ENCODE measurements at places on chromosomes 7 and 10.

DNA sequence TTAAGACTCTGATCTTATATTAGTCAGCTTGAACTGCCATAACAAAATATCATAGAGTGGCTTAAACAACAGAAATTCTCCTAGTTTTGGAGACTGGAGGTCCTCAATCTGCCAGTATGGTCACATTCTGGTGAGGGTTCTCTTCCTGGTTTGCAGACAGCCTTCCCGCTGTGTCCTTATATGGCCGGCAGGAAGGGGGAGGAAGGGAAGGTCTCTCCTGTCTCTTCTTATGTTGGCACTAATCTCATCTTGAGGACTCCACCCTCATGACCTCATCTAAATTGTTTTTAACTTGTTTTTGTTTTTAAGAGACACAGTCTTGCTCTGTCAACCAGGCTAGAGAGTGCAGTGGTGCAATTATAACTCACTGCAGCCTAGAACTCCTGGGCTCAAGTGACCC is 53.1 kb downstream of the VPS41 start:
- DNase-seq = no peak

- no peak for DNase-seq
These were observed 65.9 kb downstream of the PDIA4 start for GRCh38 chr7:148962440-148962822.

DNA sequence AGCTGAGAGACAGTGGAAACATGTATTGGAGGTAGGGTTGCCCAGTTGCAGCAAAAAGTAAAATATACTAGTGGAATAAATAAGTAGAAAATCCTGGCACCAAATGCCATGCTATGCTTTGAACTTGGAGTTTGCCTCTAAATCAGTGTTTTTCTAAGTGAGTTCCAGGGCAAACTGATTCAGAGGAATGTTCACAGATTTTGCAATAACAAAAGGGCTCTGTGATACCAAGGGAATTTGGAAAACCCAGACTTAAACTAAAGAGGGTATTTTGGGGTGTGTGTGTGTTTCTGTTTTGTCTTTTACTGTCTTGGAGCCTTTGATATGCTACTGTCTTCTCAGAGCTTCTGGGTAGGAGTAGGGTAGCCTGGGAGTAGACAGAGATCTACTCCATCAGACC is 39.9 kb downstream of the SLC26A4 start:
- DNase-seq = no peak

GRCh38 chr10:109665321-109665720 is 258.0 kb downstream of the XPNPEP1 start:
- DNase-seq = no peak

- DNase-seq = no peak
These were observed 213.6 kb upstream of the TBX20 start for GRCh38 chr7:35467456-35467978.

DNA sequence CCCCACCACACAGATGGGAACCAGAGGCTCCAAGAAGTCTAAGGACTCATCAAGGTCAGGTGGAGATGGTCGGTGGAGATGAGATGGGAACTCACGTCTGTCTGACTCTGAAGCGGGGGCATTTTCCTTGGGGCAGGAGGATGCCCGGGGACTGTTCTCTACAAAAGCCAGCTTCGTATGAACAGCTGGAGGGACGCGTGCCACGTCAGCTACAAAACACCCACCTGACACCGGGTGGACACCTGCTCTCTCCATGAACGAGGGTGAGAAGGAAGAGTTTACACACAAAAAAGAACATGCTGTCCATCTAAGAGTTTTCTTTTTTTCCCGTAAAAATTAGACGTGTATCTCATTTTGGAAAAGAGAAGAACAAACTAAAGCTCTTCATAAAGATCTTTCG is 47.7 kb downstream of the C10orf143 start:
- no peak for DNase-seq

GRCh38 chr10:64041185-64041988 is 520.2 kb downstream of the REEP3 start:
- DNase-seq = peak; percentile 84

GRCh38 chr10:98925651-98926050 is 310.0 kb downstream of the HPSE2 start:
- no peak for DNase-seq

DNA sequence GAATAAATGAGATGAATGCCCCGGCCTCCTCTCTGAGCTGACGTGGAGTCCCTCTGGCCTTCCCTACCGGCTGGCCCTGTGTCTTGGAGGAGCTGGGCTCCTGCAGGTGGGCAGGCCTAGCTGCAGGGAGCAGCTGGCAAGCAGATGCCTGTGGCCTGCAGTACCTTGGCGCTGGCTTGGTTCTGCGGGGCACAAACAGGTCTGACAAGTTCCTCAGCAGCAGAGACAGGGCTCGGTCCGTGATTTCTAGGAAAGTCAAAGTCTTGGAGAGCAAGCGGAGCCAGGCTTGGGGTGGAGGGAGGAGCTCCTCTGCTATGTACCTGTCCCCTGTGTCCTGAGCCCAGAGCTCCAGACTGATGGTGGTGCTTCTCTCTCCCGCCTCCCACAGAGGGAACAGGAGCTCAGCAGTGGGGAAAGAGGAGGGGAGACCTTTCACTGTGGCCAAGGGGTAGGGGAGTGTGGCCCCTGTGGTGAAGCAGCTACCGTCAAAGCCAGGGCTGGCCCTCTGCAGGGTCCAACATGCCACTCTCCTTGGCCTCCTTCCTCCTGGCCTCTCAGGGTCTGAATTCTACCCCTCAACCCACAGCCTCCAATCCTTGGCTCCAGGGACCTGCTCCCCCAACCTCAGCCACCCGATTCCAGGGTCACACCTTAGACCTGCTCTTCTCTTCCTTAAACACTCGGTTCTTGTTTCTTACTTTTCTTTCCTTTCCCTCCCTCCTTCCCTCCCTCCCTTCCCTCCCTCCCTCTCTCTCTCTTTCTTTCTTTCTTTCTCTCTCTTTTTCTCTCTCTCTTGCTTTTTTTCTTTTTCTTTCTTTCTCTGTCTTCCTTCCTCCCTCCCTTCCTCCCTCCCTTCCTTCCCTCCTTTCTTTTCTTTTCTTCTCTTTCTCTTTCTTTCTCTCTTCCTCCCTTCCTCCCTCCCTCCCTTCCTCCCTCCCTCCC is 20.1 kb downstream of the MYL10 start:
- no peak for DNase-seq

DNA sequence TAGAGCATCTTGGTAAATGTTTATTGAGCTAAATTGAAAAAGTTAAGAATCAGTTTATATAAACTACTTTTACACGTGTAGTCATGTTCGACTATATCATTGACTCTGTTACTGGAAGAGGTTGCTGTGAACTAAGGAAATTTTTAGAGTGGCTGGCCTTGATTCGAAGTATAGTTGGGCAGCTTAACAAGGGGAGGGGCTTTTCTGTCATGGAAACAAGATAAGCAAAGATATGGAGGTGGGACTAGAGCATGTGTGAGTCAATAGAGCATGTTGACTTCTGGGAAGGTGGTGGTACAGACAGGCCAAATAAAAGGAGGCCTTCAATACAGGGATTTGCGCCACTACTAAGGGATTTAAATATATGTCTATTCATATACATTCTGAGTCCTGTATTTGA is 7.6 kb downstream of the ATP5F1C start:
- DNase-seq = no peak

- DNase-seq = no peak
These were observed 48.8 kb upstream of the CAMK2B start for GRCh38 chr7:44374007-44374763.

DNA sequence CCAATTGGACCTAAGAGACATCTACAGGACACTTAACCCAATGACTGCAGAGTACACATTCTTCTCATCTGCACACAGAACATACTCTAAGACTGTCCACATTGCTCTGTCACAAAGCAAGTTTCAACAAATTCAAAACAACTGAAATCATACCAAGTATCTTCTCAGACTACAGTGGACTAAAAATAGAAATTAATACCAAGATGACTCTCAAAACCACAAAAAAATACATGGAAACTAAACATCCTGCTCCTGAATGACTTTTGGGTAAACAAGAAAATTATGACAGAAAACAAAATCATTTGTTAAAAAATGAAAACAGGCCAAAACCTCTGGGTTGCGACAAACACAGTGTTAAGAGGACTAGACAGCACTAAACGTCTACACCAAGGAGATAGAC is 24.5 kb downstream of the SNX13 start:
- DNase-seq = no peak

DNA sequence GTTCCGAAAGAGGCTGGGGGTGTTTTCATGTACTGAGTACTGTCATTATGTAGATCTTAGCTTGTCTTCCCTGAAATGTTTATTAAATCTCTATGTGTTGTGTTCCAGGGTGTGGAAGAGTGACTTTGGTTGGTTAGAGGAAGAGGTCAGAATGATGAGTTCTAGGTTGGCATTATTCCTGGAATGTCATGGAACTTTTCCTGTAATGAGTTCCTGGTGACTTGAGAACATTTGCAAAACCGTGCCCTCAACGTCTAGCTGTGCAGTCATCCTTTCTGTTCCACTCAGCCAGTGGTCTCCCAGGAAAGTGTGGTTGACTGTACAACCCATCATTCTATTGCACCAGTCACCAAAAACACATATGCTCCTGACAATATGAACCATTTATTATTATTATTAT is 129.6 kb downstream of the BICC1 start:
- no peak for DNase-seq

GRCh38 chr10:5094265-5095205 is at the start of gene AKR1C3:
AKR1C3 (plus strand) TSS chr10:5094414; CDS start chr10:5094445, 31 bp downstream.
- DNase-seq = no peak

DNA sequence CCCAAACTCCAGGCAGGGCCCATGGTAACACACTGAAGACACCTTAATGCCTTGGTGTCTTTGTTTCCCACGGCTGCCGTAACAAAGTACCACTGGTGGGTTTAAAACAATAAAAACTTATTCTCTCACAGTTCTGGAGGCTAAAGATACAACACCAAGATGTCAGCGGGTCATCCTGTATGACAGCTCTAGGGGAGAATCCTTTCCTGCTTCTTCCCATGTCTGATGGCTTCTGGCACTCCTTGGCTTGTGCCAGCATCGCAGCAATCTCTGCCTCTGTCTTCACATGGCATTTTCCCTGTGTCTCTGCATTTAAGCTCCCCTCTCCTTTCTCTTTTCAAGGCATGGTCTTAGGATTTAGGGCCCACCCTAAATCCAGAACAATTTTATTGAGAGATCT is 33.1 kb downstream of the PRSS2 start:
- DNase-seq = no peak

DNA sequence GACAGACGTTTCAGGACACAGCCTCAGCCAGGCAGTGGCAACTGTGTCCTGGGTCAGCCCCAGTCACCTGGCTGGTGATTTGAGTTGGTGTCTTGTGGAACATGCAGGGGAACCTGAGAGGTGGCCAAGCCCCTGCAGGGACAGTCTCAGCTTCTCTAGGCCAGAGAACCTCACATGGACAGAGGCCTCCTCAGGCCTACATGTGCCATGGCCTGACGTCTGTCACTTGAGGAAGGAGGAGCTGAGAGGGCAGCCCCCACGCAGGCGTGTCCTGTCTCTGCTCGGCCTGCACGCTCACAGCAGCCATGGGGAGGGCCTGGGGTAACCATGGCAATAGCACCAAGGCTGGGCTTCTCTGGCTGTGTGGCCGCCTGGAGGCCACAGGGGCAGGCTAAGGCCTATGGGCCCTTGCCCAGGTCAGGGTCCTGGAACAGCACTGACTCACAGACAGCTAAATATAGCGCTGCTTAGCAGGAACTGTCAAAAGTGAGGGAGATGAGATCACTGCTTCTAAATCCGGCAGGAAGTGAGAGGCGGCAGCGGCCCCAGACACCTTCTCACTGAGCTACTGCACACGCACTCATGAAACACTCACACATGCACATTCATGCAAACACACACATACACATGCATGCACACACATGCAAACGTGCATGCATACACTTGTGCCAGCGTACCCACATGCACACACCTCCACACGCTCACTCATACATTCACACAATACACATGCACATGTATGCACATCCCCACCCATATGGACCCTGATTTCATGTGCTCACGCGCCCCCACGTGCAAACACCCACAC is 57.0 kb downstream of the YKT6 start:
- no peak for DNase-seq

- DNase-seq = no peak
These were observed 98.2 kb downstream of the AHR start for GRCh38 chr7:17396692-17397091.

- DNase-seq = no peak
These were observed 33.3 kb upstream of the MAT1A start for GRCh38 chr10:80322711-80323110.

DNA sequence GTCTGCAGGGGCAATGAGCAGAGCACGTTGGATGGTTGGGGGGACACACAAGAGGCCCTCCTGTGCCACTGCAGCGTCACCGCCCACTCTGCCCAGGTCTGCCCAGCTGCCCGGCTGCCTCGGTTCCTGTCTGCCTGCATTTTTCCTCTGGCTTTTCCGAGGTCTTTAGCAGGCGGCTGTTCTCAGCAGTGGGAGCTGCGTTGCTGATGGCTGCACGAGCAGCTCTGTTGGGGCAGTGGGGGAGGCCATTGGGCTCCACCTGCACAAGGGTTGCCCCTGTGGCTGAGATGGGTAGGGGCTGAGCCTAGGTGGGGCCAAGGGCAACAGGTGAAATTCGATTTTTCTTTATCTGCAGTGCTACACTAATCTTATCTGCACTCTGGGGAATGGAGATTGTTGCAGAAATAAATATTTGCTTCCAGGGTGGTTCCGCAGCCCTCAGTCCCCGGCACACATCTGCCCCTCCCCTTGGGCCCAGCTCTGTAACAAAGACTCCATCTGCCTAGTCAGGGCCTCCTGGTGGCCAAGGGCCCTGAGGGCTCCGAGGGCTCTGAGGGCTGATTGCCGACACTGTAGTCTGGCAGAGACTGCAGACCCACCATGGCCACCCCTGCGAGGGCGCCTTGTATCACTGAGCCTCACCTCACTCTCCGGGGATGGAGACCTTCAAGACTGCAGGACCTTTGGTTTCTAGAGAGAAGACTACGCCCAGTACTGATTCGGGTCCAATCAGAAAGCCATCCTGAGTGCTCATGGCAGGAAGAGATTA is 141.7 kb upstream of the SHH start:
- DNase-seq = no peak

DNA sequence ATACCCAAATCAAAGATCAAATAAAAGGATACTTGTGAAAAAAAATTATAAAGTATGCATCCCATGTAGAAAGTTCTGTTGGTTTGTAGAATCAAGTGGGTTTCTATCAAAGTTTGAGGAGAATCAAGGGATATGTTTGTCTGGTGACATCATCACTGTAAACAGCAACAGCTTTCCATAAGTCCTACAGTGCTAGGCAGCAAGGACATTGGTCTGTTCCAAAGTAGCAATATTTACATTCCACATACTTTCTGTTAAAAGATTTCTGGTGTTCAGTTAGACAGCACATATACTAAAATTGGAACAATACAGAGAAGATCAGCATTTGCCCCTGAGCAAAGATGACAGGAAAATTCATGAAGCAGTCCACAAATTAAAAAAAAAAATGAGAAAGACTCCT is 683.9 kb downstream of the XPNPEP1 start:
- no peak for DNase-seq

- no peak for DNase-seq
These were observed 318.2 kb upstream of the CELF2 start for GRCh38 chr10:10699427-10699826.

- no peak for DNase-seq
These were observed 15.3 kb upstream of the PDGFA start for GRCh38 chr7:534959-535358.

- no peak for DNase-seq
These were observed 111.4 kb downstream of the COL28A1 start for GRCh38 chr7:7424151-7424873.

- no peak for DNase-seq
These were observed 65.1 kb downstream of the CALML3 start for GRCh38 chr10:5589661-5590511.

GRCh38 chr10:120540486-120540885 is 83.5 kb downstream of the PLPP4 start:
- DNase-seq = no peak
